ENCODE measurements at places on chromosomes 2 and 18.

DNA sequence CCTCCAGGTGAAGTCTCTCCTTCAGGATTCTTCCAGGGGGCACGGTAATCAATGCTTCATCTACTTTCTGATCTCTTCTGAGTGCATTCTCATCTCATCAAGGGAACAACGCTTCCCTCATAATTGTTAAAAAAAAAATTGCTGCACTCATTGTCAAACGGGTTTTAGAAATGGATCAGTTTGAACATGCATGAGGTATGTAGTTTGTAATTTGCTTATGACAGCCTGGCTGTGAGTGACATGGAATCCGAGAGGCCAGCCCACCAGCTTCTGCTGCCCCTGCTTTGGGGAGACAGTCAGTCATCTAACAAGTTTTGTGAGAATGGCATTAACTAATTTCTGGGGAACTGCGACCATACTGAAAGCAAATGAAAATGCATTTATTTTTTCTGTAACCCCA lies 791.9 kb upstream of the SOX11 start:
- DNase-seq: no peak

- no peak for DNase-seq
These were observed 158.9 kb upstream of the SLC14A2 start for GRCh38 chr18:45456090-45457021.

DNA sequence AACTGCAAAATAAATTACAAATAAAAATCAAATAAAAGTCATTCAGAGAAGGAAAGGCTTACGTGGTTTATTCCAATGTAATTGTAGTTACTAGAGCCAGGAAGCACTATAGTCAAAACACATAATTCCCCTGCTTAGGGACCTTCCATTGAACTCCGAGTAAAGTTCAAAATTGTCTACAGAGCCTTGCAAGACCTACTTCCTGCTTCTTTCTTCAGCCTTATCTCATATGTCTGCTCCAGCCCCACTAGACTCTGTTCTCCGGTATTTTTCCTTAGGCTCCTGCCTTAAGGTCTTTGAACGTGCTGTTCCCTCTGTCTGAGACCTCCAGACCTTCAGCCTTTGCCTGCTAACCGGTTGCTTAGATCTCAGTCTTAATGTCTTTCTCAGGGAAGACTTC lies 104.3 kb downstream of the ARL6IP6 start:
- DNase-seq: no peak

DNA sequence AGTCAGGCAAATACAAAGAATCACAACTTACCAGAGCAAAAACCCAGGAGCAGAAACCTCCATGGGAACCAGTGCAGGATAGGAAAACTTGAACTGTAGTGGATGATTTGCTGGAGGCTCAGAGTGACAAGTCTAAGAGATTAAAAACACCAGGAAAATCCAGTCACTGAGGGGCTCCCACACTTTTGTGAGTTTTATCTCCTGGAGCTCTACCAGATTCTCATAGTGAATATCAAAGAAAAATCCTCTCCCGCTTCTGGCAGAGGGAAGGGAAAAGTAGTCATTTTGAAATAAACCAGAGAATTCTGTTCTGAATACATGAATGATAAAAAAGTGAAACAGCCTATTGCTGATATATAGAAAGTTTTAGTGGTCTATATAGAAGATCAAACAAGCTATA lies 23.1 kb downstream of the NABP1 start:
- no peak for DNase-seq

DNA sequence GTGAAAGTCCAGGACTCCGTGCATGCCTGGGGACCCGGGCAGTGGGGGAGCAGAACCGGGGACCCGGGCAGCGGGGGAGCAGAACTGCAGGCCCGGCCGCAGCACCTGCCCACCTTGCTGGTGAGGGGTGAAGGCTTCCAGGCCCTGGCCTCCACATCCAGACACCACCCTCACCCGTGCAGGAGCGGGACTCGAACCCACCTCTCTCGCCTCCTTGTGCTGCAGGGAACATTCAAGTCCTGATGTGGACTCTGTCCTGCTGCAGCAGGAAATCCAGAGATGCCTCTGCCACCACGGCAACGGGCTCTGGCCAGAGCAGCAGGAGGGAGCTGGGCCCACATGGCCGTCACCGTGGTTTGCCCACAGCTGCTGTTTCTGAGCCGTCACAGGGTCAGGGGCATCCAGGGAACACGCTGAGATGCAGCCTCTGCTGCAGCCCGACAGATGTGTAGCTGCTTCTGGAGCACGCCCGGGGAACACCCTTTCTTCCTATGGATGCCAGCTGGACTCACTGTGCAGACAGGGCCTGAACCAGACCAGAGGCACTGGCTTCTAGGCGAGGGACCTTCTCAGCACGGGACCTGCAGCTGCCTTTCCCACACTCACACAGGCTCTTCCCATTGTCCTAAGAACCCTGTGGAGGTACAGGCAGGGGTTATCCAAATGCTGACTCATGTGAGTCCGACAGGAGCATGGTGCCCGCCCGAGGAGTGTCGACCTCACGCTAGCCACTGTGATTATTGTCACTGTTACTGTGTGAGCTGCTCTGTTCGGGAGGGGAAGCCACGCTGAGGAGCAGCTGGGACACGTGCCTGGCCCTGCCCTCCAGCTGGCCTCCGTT lies 89.2 kb upstream of the CTDP1 start:
- no peak for DNase-seq

DNA sequence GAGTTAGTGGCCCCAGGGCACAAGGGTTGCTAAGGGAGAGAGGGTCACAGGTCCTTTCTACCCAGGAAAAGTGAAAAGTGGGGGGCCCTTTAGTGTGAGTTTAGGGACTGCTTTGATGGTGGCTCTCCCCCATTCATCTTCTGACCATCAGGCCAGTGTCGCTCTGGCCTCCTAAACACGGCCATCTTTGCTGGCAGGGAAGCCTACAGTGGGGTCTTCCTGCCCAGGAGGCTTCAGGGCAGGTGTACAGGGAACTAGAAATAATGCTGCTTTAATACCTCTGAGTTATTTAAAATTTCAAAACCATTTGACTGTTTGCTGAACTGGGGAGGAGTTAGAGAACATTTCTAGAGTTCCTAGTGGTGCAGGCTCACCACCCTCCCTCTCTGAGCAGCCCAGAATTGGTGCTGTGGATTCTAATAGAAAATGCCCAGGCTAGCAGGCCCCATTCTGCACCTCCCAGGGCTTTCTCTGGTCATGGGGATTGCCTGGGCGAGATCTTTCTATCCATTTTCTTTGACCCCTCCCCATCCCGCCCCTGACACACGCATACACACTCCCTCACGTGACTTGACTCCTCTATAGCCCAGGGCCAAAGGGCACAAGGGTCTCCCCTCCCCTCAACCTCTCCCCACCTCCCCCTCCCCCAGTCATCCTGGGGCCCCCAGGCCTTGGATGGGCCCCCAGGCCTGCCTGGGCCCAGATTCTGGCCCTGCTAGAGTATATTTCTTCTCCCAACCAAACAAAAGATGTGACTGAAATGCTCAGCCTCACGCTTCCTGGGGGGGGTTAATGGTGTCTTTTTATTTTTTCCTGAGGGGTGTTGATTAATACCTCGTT lies 3.1 kb downstream of the PKDCC start:
- no peak for DNase-seq

DNA sequence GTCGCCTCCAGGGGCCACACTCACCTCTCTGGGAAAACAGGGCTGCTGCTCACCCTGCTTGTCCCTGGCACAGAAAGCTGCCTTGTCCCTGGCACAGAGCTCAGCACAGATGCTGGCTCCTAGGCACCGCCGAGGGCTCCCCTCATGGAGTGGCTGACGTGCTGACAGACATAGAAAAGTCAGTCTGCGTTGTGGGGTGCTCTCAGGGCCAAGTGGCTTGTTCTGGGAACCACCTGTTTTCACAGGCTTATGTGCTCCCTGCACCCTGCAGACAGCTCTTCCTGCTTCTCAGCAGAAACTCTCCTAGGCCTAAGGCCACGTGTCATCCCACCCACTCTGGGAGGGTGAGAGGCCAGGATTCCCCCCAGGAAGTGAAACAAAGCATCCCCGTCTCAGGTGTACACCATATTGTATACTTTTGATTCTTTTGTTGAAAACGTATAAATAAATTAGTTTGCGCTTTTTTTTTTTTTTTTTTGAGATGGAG lies 84.7 kb upstream of the TMEM200C start:
- no peak for DNase-seq

GRCh38 chr18:6777509-6777908 lies 48.0 kb downstream of the ARHGAP28 start:
- no peak for DNase-seq

DNA sequence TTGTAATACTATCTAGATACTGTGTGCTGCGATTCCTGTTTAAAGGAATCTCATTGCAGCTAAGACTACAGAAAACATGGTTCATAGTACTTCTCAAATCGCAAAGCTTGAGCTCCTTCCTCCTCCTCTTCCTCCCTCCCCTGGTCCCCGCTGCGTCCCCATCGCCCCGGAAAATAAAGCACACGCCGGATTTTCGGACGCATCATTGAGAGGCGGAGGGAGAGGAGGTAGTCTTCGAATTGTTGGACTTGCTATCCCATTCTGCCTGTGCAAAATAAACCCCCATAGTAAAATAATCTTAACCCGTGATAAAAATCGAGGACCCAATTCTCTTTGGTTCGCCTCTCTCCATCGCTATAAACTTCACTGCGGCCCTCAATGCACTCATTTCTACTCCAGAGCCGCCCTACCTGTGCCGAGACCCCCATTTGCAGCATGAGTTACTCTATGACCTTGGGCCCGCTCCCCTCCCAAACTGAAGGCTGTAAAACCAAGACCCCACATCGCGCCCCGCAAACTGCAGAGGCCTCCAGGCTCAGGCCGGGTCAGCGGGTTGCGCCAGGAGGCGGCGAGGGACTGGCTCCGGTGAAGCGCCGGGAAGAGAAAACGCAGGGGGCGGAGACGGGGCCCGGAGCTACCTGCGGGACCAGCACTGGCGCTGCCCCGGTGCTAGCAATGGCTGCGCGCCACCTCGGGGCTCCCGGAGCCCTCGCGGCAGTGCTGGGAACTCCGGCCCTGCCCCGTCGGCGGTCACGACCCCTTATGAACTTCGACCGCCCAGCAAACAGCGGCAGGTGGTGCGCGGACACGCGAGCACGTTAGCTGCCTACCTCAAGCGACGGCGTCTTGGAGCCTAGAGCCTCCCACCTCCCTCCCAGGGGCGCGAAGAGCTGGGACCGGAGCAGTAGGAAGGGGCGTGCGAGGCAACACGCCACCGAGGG lies 649 bp downstream of the ESCO1 start:
- DNase-seq: no peak

DNA sequence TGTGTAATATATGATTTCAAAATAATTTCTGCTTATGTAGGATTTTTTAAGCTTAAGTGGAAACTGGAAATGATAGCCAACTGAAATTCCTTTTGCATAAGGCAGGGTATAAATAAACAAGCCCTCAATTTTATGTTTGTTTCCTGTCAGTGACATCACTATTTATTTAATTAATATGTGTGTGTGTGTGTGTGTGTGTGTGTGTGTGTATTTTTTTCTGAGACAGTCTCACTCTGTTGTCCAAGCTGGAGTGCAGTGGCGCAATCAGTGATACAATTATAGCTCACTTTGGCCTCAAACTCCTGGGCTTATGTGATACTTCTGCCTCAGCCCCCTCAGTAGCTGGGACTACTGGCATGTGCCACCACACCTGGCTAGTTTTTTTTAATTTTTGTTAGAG lies 29.3 kb upstream of the CYP20A1 start:
- DNase-seq: no peak

GRCh38 chr2:196410008-196410407 lies 229.5 kb upstream of the CCDC150 start:
- DNase-seq: no peak

DNA sequence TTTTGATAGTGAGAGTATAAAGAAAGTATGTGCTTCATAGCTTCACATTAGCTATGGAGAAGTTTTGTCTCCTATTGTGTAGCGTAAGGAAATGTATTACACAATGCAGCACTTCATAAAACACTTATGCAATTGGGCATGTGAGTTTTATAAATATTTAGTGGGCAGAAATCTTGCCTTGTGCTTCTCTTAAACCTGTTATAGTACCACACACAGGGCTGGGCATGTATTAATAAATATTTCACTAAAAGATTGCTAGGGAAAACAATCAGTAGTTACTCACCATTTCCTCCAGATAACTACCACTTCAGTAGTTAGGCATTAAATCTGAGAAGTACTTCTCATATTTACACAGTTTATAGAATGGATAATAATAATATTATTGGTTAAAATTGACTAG lies 1080.8 kb upstream of the PIK3C3 start:
- no peak for DNase-seq

DNA sequence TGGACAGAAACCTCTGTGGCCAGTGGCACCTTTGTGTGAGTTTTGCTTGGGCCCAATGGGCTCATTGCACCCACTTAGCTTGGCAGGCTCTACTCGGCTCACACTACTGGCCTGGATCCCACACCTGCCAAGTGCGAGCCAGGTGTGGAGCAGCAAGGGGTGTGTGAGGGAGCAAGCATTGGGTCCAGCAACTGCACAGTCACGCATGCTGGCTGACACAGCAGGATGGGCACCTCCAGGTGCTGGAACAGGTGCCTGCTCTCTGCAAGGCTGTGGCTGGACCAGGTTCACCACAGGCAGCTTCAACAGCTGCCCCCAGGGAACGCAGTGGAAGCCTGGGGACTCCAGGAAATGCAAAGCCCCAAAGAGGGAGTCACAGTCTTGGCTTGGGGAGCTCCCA lies 94.2 kb downstream of the DOK6 start:
- DNase-seq: no peak

DNA sequence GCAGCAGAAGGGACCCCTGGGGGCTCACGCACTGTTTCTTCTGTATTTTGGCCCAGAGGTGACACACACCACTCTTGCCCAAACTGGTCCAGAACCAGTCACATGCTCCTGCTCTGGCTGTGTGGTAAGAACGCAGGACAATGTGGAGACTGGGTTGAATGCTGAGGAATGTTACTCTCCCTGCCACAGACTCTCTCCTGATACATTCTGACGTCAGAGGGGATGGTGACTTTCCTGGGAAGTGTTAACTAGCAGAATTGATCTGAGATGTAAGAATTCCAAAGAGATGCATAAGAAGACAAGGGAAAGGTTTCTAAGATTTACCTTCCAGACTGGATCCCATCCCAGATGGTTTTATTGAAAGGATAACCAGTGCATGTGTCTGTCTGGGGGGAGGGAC lies 100.8 kb downstream of the ASB1 start:
- no peak for DNase-seq

GRCh38 chr2:222071911-222072310 lies 226.9 kb downstream of the PAX3 start:
- no peak for DNase-seq

Measured in central memory CD4-positive, alpha-beta T cell (primary cell).